ENCODE measurements at places on chromosomes 4 and X.
A peak's percentile ranks its signal among the peaks of the same experiment; 100 is the strongest.

- no peak for DNase-seq
These were observed 179.1 kb upstream of the MAB21L2 start for GRCh38 chr4:150402871-150403272.

DNA sequence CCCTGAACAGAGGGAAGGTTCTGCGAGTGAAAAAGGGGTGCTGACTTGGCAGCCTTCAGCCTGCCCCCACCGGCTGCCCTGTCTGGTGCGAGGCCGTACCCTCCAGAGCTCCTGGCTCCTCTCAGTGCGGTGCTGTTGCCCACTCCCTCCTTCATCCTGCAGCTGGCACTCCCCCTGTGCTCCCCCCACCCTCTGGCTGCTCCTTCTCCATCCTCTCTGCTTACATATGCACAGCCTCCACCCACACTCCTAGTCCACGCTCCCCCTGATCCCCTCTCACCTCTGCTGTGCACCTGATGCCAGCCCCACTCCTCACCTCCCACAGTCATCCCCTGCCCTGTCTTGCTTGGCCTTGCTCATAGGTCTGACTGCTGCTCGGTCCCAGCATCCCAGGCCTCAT lies 9.9 kb downstream of the MAN2B2 start:
- DNase-seq = no peak

DNA sequence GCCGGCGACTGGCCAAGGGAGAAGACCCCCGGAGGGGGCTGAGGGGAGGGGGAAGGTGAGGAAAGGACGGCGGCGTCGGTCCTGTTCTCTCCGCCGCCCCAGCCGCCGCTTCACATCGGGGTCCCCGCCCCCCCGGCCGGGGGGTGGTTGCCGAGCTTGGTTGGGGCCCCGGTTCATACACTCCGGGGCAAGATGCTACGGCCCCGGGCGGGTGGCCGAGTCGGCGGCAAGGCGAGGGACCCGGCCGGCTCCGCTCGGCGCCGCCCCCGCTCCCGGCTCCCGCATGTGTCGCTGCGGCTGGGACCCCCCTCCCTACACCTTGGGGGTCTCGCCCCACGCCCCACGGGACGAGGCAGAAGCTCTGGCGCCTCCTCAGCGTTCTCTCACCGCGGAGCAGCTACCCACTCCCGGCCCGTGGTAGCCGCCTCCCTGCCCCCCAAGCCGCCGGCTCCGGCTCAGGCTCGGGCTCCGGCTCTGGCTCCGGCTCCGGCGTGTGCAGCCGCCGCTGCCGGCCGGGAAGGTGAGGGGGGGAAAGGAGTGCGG lies 461 bp downstream of the FBXW7 start:
- DNase-seq = peak; percentile 26

DNA sequence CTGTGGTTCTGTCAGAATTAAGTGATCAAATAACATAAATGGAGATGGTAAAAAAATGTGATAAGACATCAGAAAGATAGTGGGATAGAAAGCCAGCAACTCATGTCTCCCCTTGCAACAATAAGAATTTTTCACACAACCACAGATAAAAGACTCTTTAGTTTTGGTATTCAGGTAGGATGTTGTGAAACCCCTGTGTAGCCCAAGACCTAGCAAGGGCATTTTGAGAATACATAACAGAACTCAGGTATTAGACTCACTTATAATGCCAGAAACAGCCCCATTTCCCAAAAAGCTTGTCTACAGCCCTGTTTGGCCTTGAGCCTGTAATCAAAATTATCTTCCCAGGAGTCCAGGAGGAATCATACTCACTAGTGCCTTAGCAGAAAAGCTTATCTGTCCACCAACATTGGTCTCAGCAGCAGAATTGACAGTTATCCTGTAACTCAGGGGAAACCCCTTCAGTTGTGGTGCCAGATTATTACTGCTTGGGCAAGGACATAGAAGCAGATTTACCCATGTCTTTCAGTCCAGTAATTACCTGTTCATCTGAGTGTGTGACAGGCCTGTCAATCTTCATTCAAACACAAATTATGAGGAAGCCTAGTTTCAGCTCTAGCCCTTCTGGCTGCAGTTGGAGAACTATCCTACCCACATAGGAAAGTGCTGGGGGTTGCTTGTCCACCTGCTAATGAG lies 41.0 kb upstream of the UGT2B17 start:
- no peak for DNase-seq

DNA sequence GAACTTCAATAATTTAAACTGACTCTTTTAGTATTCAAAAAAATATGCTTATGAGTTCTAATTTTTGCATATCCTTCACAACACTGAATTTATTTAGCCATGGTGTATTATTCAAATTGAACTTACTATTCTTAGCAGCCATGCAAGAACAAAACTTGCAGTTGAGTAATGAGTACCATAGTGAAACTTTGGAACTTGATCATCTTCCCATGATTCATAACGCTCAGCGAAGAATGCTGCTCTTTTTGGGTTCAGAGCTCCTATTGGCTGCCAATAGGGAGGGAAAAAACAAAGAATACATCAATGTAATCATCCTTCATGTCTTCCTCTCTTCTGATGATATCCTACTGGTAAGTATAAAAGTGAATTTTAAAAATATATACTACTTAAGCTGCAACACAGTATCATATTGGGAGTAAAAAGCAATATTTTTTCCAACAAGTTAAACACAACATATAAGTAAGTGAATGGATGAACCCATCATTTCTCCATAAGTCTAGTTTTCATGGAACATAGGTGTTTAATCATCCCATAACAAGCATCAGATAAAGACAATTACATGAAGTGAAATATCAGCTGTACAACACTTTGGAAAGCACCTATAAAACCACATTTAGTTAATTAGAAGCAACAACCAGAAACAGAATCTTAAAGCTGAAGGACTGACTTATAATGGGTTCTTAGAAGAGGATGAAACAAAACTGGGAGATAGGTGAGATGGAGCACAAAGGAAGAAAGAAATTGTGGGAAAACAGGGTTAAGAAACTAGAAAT lies 145.2 kb upstream of the MAB21L2 start:
- DNase-seq = no peak

DNA sequence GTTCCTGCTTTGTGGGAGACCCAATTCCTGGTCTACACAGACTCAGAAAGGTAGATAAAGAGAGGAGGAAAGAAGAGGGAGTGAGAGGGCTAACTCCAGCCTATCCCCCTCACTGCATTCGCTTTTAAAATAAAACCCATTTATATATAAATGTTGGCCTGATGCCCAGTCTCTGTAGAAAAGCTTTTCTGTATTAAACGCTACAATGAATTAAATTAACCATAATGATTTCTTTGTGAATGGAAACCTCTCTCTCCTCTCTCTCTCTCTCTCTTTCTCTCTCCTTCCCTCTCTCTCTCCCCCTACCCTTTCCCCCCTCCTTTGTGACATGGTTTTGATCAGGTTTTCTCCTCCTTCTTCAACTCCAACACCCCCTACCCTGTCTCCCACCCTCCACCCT lies 34.8 kb downstream of the PJA1 start:
- no peak for DNase-seq

GRCh38 chr4:88481537-88481936 lies 24.6 kb downstream of the HERC5 start:
- no peak for DNase-seq

GRCh38 chrX:150337026-150337425 lies 26.1 kb upstream of the MAMLD1 start:
- no peak for DNase-seq

- no peak for DNase-seq
These were observed 176.9 kb upstream of the PPP1R2C start for GRCh38 chrX:42954880-42955279.

- no peak for DNase-seq
These were observed 308.0 kb downstream of the PPP3CA start for GRCh38 chr4:101039367-101039766.

GRCh38 chr4:121656269-121656641 lies 40.5 kb downstream of the ANXA5 start:
- peak; percentile 61 for DNase-seq

DNA sequence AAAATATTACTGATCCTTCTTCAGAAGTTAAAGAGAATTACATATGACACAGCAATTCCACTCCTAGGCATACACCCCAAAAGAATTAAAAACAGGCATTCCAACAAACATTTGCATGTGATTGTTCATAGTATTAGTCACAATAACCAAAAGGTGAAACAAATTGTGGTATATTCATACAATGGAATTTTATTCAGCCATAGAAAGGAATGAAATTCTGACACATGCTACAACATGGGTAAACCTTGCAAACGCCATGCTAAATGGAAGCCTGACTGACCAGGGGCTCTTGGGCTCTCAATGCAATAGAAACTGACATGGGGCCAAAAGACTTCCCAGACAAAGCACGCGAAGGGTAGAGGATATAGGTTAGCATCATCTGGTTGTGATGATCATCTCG lies 62.1 kb upstream of the S100G start:
- no peak for DNase-seq

- DNase-seq = no peak
These were observed 59.5 kb upstream of the RPA4 start for GRCh38 chrX:96824166-96824565.

GRCh38 chrX:48580662-48581061 lies 6.4 kb downstream of the RBM3 start:
- no peak for DNase-seq

- no peak for DNase-seq
These were observed 90.0 kb downstream of the SHROOM2 start for GRCh38 chrX:9876201-9876600.

DNA sequence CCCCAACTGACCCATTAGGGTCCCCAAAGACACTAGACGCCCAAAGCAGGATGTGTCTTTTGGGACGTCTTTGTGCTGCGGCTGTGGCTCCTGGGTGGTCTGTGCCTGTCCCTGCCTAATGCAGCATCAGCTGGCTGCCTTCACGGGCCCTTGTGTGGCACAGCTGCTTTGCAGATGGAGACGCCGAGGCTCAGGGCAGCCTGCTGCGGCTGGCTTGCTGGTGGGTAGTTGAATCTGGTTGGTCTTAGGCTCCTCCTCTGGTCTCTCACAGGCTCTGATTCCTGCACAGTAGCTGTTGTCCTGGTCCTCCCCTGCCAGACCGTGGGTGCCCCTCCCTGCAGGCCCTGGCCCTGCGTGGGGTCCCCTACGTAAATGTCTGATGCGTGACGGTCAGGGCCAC lies 8.1 kb downstream of the CPZ start:
- DNase-seq = no peak

- no peak for DNase-seq
These were observed 55.2 kb downstream of the CDS1 start for GRCh38 chr4:84638092-84638491.

DNA sequence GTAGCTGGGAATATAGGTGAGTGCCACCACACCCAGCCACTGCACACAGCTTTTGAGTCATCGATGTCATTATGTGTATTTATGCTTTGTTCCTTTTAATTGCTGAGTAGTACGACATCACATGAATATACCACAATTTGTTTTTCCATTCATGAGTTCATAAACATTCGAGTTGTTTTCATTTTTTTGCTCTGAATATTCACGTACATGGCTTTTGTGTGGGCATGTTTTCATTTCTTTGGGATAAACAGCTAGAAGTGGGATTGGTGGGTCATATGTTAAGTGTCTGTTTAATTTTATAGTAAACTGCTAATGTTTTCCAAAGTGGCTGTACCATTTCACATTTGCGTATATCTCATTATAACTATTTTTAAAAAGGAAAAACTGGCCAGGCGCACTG lies 45.1 kb upstream of the KDR start:
- no peak for DNase-seq

GRCh38 chr4:14028862-14029261 lies 401.3 kb upstream of the BOD1L1 start:
- no peak for DNase-seq

DNA sequence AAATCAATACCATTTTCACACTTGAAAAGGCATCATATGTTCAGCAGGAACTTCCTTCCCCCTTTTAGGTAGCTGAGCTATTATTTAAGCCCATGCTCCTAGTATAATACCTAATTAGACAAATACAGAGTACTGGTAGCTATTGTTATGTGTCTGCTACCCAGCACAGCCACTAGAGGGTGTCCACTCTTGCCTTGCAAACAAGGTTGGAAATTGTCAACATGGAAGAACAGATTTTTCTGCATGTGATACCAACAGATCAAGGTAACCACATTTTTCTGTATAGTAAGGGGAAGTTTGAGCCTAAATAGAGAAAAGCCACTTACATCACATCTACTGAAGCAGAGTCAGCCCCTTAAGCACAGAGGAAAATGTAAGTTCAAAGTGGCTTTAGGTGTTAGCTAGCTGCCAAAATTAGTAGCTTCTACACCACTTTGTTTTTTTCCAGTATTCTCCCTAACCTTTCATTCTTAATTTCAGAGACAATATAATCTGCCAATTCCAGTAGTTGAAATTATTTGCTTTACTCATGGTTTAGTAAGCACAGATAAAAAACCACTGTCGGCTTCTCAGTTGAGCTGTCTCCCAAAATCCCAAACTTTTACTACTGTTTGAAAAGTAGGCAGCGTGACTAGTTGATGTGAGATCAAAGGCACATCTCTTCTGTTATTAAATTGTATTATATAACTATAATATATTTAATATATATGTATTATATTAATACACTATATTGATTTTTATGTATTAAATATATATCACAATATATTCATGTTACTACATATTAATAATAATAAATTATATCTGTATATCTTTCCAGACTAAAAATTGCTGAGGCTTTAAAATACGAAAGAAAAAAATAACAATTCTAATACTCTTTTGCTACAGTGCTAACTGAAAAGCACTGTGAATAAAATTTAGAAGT lies 38.2 kb downstream of the EDNRA start:
- peak; percentile 68 for DNase-seq

DNA sequence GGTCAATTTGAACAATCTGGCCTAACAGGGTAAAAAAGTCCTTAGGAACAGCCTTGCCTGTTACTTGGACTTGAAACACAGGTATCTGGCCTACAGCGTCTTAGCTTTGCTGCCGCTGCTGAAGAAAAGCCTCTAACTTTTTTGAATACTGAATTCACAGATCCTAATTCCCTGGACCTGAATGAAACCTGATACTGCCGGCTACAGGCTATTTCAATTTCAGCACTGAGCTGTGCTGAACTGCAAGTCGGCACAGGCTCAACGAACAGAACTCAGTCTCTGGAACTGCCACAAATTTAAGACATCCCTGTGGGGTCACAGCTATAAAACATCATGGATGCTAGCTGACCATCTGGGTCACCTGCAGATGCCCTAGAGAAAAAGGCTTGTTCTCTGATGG lies 7.2 kb downstream of the NR0B1 start:
- DNase-seq = peak; percentile 27

DNA sequence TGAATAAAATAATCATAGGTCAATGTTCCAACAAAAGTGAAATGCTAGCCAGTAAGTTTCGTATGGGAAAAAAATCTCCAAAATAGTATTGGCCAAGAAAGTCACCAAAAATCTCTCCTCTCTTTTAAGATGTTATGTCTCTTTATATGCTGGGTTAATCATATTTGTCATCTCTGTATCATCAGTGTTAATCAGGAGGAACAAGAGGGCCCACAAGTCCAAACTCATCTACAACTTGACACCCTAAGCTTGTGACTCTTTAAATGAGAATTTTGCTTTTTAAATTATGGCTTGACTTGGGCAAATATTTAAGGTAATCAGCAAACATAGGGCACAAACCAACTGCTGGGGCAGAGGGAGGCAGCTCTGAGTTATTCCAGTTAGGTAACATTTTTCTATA lies 75.5 kb downstream of the AMMECR1 start:
- DNase-seq = no peak

GRCh38 chrX:71917621-71918343 lies 7.1 kb downstream of the NHSL2 start:
- peak; percentile 11 for DNase-seq

GRCh38 chr4:45004847-45005565 lies 278.6 kb upstream of the GNPDA2 start:
- no peak for DNase-seq

GRCh38 chrX:34918091-34918736 lies 24.4 kb upstream of the FAM47B start:
- DNase-seq = peak; percentile 33

- DNase-seq = no peak
These were observed 36.9 kb upstream of the CHIC1 start for GRCh38 chrX:73525928-73526690.
